Activated CD8-positive, alpha-beta memory T cell treated with anti-CD3 and anti-CD28 coated beads for 48 hours (primary cell): ENCODE measurements at places on chromosomes 7 and 10.

DNA sequence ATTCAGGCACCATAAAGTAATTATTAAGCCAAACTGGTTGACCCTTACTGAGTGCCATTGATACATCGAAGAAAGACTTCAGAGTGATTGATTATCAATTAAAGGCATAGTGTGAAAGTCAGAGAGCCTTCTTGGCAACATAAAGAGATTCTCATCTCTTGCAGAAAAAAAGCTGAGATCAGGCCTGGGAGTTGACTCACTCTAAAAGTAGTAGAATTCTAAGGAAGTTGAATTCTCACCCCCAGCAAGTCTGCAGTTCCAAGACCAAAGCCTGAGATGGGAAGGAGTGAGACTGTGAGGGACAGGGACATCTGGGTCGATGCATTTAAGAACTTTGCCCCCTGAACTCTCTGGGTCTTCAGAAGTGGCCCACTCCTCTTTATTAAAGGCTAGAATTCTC lies 21.6 kb upstream of the ERCC6 start:
- no peak for DNase-seq

DNA sequence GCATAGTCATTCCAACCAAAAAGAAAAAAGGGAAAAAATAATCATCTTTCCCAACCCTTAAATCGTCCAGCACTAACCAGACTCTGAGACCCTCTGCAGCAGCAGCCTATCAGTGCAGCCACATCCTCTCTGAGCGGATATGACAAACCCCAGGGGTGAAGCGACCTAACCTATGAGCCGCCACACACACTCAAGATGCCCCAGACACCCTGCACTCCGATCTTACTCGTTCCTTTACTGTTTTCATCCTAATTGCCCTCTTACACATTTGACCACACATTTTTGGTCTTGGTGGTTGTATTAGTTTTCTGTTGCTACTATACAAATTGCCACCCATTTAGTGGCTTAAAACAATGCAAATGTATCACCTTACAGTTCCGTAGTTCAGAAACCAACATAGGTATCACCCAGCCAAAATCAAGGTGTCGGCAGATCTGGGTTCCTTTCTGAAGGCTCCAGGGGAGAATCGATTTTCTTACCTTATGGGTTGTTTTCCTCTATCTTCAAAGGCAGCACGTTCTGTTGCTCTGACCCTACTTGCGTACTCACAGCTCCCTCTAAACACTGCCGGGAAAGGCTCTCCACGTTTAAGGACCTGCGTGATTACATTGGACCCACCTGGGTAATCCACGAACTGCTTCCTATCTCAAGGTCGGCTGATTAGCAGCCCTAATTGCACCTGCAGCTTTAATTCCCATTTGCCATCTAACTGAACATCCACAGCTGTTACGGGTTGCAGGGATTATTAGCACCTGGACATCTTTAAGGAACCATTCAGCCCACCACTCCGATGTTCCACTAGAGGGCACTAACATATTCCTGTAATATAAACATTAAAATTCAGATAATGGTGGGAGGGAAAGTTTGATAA lies 37.3 kb upstream of the PRSS1 start:
- DNase-seq: no peak

- DNase-seq: no peak
Observed at GRCh38 chr7:68911754-68912153, 686.5 kb upstream of the AUTS2 start.

DNA sequence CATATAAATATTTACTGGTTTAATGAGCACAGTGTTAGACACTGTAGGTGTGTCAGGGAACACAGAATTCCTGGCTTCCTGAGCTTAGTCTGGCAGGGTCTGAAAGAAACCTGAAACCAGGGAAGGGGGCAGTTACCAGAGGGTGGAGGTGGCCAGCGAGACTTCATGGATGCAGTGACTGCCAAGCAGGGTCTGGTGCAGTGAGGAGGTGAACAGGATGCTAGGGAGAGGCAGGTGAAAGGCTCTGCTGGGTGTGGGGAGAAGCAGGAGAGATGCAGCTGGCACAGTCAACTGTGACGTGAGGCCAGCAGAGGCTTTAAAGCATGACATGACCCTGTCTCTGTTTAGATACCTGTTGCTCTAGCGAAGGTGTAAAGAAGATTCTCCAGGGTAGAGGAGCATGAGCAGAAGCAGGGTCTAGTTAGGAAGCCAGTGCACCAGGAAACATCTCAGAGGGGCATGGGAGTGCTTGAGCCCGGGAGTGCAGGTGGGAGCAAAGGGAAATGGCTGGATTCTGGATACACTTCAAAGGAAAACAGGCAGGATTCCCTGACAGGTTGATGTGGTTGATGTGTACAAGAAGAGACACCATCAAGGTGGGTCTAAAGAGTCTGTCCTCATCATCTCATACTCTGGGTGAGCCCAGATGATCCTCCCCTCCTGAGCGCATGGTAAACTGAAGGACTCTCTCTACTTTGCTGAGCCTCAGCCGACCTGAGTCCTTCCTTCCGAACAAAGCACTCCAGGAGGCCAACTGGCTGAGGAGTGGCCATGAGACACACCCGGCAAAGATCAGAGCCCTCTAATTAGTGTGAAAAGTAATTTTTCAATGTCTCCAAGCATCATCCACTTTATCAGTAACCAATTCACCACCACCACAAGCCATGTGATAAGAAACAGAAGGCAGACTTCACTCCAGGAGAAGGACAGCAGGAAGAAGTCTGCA lies 186.8 kb downstream of the COBL start:
- DNase-seq: no peak

DNA sequence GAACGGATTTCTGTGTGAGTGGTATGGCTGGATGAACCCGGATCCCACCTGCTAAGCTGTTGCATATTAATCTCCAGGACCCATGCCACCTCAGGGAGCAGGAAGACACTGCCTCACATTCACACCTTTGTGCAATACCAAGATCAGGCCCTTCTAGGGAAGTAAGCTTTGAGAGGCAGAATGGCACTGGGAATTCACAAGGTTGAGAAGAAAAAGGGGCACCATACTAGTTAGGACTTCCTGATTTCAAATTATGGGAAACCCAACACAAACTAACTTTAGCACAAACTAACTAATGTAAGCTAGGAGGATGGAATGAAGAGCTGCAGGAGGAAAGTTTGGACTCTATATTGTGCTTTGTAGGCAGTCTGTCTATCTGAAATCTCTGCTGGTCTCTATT lies 71.3 kb downstream of the TBXAS1 start:
- no peak for DNase-seq

GRCh38 chr7:132002343-132002968 lies 446.0 kb upstream of the PODXL start:
- no peak for DNase-seq

- DNase-seq: no peak
Observed at GRCh38 chr7:101677797-101678479, 48.8 kb upstream of the MYL10 start.

GRCh38 chr7:19665399-19666008 lies 43.3 kb downstream of the POLR1F start:
- DNase-seq: no peak
